ENCODE measurements at places on chromosomes 1 and 21.

DNA sequence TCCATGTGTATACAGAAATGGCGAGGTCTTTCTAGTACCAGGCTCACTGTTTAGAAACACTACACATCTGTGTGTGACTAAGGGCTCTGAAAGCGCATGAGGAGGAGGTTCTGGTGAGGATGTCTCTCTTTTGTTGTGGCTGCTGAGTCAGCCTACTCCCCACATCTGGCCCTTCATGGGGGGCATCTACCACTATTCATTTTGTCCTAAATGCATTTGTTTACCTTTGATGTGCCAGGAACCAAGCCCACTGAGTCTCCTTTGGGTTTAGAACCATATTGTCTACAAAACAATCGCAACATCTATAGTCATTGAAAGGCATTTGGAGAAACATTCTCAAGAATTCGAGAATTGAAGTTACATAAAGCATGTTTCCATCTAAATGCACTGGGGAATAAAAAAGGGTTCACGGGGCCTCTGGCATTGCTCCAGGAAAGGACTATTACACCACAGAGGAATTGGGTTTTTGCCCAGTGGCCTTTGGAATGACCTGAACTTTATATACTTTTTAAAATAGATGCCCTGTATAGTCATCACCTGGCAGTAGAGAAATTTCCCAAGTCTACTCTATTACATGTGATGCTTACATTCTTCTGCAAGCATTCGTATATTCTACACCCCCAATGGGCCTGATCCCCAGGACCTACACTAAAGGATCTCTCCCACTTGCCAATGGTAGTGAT, 35.1 kb upstream of the ADORA3 start:
- DNase-seq = no peak

- DNase-seq = no peak
Observed at GRCh38 chr1:54137534-54138061, 15.2 kb downstream of the CDCP2 start.

DNA sequence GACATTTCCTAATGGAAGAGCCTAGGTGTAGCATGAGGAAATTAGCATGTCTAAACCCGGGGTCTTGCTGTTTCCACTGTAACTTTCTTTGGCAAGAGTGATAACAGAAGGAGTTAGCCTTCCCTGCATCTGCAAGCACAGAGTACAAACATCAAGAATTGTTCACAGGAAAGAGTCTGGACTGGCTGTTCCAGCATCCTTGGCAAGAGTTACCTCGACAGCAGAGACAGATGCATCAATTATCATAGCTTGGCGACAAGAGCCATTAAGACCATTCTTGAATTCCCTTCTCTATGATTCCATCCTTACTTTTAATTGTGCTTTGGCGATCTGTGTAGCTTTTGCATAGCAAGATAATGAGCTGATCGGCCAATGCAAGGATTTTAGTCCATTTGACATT, 82.8 kb upstream of the RALGPS2 start:
- no peak for DNase-seq

DNA sequence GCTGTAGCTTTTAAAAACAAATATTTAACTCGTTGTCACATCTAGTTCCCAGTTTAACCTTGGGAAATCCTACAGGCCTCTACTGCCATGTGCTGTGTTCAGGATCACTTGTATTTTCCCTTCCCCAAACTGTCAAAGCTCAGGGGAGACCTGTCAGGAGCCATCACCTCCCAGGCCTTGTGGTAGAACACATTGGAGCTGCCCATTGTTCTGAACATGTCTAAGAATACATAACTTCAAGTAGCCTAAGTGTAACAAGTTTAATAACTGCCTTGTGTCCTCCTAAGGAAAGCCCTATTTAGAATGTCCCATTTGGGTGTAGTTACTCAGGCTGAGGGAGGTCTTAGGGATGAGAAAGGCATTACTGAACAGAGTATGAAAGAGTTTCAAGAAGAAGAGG, 28.6 kb upstream of the PIGC start:
- no peak for DNase-seq

DNA sequence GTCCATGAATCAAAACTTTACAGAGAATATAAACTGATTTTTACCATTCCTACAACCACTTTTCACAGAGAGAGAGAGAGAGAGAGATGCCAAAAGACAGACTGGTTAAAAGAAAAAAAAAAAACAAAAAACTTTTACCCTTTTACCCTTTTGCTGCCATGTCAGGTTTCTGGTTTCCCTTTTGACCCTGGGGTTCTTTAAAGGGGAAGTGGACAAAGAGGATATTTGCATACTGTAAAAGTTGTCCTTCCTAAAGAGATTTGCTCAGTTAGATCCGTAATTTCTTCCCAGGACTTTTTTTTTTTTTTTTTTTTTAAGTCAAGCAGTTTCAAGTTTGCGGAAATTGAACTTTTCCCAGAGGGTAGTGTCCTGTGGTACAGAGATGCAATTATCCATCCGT, 287.8 kb upstream of the RGS18 start:
- DNase-seq = no peak

- DNase-seq = no peak
Observed at GRCh38 chr1:160610569-160611242, 31.4 kb upstream of the CD84 start.

DNA sequence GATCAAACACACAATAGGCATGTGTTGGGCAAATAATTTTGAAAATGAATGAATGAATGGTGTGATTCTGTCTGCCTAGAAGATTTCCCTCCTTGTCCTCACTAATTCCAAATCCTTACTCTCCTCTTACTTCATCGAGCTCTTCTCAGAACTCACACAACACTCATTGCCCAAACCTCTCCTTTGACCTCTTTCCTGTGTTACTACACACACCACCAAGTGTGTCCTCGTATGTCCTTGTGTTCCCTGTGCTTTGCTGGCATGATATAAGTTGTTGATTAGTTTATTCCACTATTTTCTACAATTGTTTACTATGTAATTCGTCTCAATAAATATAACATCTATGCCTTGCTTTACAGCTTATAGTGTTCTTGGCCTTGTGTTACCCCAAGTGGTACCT, 41.4 kb upstream of the GALNT2 start:
- DNase-seq = no peak

GRCh38 chr1:40818264-40818961, 34.8 kb downstream of the KCNQ4 start:
- no peak for DNase-seq

DNA sequence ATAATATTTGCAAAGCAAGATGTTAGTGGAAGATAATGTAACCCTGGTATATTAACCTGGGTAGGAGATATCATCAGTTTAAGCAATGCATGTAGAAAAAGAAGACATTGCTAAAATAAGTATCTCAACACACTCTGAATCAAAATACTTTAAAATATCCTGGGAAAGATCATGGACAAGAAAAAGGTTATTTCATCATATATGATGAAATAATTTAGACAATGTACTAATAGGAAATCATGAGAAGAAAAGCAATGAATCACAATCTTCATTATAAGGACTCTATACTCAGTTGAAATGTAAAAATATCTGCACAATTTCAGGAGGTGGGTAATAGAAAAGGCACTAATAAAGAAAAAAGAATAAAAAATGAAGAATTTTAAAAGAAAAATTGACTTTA, 158.8 kb downstream of the KCNT2 start:
- DNase-seq = no peak

GRCh38 chr1:12230549-12231275, 882 bp downstream of the VPS13D start:
- DNase-seq = no peak

DNA sequence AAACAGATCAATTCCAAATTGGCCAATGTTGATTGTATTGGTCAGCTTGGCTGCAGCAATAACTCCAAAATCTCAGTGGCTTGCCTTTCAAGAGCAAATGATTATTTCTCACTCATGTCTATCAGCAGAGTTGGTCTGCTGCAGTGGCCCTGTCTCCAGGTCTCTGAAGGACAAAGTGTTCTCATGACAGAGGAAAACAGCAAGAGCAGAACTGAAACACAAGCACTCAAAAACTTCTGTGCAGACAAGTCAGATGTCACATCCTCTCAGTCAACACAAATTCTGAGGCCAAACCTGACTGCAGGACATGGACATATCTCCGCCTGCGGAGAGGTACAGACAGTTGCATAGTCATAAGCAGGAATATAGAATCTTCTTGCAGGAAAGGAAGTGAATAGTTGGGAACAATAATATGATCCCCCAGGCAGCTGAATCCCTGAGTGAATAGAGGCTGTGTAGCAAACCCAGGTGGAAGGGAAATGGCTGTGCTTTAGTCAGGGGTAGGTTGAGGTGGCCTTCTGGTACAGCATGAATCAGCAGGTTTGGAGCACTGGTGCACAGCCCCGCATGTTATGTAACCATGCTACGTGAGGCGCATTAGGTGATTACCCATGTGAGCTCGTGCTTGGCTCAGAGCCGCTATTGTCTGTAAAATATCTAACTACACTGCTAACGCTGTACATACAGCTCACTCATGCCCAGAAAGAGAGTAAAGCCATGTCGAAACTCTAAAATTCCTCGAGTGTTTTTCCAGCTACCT, 17.1 kb upstream of the UBE2U start:
- no peak for DNase-seq

DNA sequence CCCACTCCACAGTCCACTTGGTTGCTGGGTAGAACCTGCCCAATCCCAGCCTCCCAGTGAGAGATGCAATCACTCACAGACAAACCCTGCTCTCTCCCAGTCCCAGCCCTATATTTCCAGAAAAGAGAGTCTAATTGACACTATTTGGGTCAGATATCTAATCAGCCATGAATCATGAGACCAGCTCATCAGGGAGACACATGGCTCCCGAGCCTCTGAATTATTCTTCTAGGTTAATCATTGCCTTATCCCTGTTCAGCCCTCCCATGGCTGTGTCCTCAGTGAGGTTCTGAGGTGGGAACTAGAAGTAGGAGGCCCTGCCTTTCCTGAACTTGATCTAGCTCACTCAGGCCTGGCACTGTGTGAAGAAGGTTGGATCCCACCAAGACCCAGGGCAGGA, 49.9 kb upstream of the ZC3H12A start:
- no peak for DNase-seq

DNA sequence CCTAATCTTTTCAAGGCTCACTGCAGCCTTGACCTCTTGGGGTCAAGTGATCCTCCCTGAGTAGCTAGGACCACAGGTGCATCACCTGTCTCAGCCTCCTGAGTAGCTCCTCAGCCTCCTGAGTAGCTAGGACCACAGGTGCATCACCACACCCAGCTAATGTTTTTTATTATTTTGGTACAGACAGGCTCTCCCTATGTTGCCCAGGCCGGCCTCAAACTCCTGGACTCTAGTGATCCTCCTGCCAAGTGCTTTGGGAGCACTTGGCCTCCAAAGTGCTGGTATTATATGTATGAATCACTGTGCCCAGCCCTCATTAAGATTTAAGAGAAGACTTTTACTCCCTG, 58.5 kb upstream of the S1PR1 start:
- no peak for DNase-seq

DNA sequence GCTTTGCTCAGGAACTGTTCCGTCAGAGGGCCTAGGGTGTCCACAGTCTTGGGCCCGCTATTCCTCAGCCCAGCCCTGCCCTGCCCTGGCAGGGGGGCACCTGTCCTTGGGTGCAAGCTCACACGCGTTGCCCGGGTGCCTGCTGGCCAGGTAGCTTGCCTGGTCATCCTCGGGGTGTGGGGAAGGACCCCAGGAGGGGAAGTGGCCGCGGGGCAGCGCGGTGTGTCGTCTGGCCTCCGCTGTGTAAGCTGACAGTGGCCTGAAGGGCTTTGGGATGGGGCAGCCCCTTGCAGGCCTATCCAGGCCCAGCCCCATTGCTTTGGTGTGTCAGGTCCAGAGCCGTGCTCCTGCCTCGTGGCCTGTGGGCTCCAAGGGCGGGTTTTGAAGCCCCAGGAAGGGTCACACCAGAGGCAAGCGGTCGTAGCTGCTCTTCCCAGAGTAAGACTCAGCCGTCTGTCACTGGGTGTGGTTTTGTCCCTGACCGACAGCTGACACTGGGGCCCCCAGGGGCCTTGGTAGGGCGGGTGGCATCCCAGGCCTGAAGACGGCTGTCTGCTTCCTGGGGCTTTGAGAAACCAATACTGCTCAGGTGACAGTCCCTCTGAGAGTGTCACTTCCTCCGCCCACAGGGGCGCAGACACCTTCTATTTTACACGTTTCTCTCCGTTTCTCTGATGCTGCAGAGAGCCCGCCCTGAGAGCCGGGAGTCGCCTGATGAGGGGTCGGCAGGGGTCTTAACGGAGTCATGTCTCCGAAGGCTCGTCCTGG, 72.1 kb downstream of the SKI start:
- DNase-seq = no peak

- DNase-seq = peak; percentile 93
Observed at GRCh38 chr1:3821004-3821403, 24.7 kb upstream of the LRRC47 start.

DNA sequence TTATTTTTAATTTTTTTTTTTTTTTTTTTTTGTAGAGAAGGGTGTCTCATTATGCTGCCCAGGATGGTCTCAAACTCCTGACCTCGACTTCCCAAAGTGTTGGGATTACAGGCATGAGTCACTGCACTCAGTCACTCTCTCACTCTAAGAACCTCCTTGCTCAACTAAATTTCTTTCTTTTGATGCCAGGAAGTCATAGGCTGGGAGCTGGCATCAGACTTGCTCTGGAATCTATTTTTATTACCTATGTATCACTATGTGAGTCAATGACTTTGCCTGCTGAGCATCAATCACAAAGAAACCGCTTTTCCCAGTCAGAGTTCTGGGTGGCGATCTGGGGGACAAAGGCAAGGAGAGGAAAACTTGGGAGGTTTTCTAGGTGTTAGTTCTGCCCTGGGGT, 35.5 kb upstream of the PARP1 start:
- DNase-seq = no peak

GRCh38 chr1:91070298-91070697, 48.5 kb upstream of the ZNF644 start:
- DNase-seq = no peak

DNA sequence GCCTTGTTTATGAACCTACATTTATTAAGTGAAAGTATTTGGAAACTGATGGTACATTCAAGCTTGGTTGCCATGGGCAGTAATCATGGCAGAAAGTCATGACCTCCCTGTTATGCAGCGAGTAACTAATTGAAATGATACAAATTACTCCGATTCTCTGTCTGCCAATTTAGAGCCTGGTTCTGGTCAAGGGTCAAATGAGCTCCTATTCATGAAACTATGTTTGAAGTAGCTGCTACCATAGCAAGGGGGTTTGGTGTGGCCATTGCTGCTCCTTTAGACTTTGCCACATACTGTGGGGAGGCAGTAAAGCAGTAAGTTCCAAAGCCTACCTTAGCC, 187.2 kb upstream of the FOXD3 start:
- no peak for DNase-seq

GRCh38 chr1:63004868-63005267, 220.9 kb downstream of the ATG4C start:
- peak; percentile 2 for DNase-seq

DNA sequence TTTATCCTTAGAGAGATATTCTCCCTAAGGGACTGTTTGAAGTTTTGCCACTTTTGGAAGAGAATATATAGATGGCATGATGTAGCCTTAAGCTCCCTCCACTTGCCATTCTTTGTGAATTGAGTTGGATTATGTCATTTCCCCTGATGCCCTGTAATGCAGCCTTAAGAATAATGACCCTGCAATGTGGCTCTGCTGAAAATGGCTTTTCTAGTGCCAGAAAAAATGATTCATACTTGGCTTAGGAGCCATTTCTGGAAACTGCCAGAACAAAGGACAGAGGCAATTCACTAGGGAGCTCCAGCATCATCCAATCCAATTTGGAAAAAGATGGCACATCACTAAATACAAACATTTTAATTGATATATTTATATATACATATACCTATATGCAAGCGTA, 265.3 kb downstream of the SPATA17 start:
- no peak for DNase-seq

GRCh38 chr1:244254467-244254866, 197.2 kb downstream of the ADSS2 start:
- DNase-seq = no peak

- peak; percentile 76 for DNase-seq
Observed at GRCh38 chr1:3514404-3514803, 59.9 kb downstream of the ARHGEF16 start.

All from NCI-H2171 treated with DMSO at 0.1 percent for 48 hours (cell line).